Activated CD4-positive, alpha-beta T cell treated with anti-CD3 and anti-CD28 coated beads for 1 hour (primary cell): ENCODE measurements at places on chromosomes 5 and 9.

GRCh38 chr9:93953496-93954433 lies 1.4 kb downstream of the BARX1 start:
- DNase-seq: no peak

GRCh38 chr9:123796094-123796493 lies 133.8 kb downstream of the DENND1A start:
- no peak for DNase-seq

DNA sequence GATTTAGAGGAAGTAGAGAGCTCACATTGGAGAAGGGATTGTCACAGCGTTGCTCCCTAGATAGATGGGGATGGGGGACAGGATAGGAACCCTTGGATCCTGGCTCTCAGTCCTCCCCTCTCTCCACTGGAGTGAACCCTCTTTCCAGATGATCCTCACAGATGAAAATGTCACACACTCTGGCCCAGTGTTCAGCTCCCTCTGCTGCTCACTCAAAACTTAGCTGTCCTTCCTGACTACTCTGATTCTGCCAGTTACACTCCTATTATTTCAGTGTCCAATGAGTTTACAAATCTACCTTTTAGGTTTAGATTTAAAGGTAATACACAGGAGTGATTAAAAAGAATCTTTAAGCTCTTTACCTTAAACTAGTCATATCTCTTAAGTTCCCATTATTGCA lies 5.8 kb upstream of the SPINK7 start:
- no peak for DNase-seq

- no peak for DNase-seq
These were observed 60.4 kb downstream of the DEPDC1B start for GRCh38 chr5:60639544-60639943.

GRCh38 chr5:106189121-106189809 lies 1481.5 kb downstream of the EFNA5 start:
- no peak for DNase-seq

DNA sequence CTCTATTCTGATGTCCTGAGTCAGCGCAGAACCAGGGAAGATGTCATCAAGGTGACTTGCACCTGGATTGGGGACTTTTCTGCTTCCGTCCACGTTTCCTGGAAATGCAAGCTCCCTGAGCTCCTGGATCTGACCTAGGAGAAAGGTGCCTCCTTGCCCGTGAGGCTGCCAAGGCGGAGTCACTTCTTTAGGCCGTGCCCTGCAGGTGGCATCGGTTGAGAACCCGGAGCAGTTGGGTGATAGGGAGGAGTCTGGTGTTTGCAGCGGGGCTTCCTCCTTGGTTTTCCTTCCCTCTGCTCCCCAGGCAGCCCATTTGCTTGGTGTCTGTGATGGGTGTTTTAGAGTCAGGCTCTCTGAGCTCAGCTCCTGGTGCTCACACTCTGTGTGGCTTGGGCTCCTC lies 15.2 kb downstream of the NANS start:
- no peak for DNase-seq

GRCh38 chr9:128637656-128638055 lies 19.0 kb downstream of the DYNC2I2 start:
- no peak for DNase-seq

DNA sequence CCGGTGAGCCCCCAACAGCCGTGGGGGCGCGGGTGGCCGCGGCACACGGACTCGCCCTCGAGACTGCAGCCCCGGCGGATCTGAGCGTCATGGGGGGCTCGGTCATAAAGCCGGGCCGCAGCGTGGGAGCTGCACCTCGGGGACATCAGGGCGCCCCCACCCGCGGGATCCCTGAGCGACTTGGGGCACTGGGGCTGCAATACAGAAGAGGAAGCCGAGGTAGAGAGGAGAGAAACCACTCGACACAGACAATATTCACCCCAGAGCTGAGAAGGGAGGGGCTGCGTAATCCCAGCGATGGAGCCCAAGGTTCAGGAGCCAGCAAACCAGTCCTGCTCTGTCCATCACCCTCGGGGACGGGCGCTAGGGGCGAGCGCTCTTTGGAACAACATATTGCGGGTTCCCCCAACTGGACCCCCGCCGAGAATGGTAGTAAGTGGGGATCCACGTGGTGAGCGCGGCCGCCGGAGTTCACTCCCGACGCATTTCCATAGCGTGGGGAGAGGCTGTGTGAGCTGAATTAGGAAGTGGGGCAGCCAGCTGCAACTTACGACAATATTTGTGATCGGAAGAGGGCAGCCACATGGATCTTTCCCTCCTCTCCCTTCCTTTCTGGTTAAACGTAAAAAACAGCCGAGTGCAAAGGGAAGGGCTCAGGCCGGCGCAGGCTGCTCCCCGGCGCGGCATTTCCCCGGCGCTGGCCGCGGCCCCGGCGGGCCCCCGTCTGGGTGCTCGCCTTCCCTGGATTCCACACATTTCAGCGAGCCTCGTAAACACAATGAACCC lies 9.9 kb downstream of the PTCH1 start:
- DNase-seq: no peak

DNA sequence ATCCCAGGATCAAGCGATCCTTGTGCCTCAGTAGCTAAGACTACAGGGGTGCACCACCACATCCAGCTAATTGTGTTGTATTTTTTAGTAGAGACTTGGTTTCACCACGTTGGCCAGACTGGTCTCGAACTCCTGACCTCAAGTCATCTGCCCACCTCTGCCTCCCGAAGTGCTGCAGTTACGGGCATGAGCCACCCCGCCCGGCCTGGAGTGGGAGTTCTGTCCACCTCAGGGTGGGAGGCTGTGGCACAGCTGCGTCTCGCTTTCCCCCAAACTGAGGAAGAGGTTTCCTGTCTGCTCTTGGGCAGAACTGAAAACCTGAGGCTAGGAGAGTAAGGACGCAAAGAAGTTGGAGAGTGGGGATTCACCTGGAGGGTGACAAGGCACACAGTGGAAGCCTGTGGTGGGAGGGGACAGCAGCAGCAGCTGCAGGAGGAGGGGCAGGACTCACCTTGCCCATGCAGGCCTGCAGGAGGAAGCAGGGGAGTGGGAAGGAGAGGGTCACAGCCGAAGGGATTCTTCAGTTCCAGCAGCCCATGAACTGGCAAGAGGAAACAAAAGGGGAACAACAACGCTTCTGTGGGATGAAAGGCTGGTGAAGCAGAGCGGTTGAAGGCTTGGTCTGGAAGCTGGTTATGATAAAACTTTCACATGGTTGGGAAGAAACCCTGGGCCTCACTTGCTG lies 181.4 kb downstream of the GAS1 start:
- no peak for DNase-seq

- DNase-seq: no peak
These were observed 1.7 kb downstream of the FKBP15 start for GRCh38 chr9:113219186-113219936.

GRCh38 chr9:94112716-94113465 lies 28.6 kb downstream of the PTPDC1 start:
- DNase-seq: no peak

DNA sequence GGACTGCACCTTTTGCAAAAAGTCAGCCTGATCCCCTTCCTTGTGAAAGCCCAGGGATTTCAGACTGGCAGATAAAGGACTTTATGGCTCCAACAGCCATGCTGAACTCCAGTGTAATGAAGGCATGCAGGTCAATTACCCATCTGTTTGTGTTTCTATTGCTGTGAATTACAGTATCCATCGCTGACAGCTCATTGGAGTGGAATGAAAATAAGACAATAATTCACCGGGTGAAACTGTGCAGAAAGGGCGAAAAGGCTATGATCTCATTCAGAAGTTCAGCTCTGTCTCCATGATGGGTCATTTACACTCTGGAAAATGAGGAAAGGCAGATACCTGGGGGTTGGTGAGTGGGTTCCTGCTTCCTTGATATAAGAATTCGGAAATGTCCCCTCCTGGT lies 148.0 kb downstream of the BRINP1 start:
- DNase-seq: no peak

DNA sequence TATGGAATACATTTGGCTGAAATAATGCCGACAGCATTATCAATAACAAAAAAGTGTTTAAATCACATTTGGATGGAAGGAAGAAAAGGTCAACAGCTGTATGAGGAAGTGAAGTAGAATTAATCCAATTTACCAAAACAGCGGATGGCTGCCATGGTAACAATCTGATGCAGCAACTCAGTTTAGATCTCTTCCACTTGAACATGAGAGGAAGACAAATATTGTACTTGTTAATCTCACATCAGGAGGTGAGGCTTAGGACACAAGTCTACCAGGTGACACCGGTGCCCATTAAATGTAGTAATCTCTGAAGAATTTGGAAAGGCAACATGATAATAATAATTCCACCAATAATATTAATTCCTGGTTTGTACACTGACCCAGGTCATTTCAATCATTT lies 2.4 kb downstream of the RASEF start:
- DNase-seq: no peak

- no peak for DNase-seq
These were observed 21.1 kb downstream of the CLPTM1L start for GRCh38 chr5:1323803-1324173.

DNA sequence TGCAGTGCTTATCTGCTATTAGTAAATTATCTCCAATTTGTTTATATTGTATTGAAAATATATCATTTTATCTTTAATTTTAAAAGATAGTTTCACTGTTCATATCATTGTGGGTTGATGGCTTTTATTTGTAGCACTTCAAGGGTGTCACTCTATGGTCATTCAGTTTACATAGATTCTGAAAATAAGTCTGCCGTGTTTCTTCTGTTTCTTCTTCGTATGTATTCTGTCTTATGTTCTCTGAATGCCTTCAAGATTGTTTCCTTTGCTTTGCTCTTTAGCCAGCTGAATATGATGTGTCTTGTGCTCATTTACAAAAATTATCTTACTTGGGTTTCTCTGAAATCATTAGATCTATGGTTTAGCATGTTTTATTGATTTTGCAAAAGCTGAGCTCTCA lies 359.9 kb downstream of the CYLC2 start:
- no peak for DNase-seq

GRCh38 chr9:794386-794785 lies 47.1 kb upstream of the DMRT1 start:
- DNase-seq: no peak

GRCh38 chr5:85159395-85159794 lies 774.7 kb upstream of the EDIL3 start:
- DNase-seq: no peak

- DNase-seq: no peak
These were observed 7.3 kb downstream of the NRARP start for GRCh38 chr9:137294681-137295237.

DNA sequence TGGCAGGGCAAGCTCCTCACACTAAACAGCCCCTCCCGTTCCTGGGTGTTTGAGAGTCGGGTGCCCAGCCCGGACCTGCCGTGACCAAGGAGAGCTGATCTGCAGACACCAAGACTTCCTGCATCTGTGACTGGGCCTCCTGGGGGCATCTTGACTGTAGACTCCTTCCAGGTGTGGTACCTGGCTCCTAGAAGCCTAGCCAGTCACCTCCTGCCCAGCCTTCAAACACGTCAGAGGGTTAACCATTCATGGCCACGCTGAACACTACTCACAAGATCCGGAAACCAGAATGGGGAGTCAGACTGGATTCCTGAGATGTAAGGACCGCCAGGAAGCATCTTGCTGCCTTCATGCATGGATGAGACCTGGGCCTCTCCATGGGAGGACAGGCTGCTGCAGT lies 3.7 kb upstream of the LCN2 start:
- no peak for DNase-seq

GRCh38 chr9:131395157-131396098 lies 1.5 kb downstream of the PRRC2B start:
- DNase-seq: peak; percentile 64

DNA sequence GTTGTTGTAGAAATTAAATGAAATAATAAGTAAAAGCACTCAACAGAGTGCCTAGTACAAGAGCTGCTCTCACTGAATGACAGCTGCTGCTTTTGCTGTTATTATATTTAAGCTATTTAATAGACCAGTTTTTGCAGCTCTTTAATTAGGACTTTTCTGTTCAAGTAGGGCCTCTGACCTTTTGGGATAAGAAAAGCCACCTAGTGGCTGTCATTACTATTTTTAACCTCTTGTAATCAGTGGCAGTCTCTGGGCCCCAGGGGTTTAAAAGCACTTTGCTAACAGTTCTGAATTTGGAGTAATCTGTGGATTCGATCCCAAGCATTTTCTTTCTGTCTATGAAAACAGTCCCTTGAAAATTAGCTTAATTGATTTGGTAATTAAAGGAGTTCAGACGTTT lies 121.1 kb downstream of the NUDT12 start:
- no peak for DNase-seq

DNA sequence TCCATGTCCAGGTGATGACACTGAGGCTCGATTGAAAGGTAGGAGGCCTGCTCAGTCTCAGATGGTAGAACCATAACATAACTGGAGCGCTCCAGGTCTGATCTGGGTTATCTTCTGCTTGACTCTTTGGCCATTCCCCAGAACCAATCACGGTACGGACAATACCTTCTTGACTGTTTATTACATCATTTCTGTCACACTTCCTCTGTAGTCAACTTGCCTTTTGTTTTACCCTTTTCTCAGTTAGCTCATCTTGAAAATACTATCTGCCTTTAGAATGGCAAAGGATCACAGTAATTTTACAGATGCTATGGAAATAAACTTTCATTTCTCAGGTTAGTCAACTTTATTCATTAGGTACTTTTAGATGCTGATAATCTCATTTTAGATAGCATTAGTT lies 22.4 kb downstream of the GLRA1 start:
- DNase-seq: no peak

GRCh38 chr9:107972346-107972745 lies 482.8 kb upstream of the KLF4 start:
- no peak for DNase-seq

DNA sequence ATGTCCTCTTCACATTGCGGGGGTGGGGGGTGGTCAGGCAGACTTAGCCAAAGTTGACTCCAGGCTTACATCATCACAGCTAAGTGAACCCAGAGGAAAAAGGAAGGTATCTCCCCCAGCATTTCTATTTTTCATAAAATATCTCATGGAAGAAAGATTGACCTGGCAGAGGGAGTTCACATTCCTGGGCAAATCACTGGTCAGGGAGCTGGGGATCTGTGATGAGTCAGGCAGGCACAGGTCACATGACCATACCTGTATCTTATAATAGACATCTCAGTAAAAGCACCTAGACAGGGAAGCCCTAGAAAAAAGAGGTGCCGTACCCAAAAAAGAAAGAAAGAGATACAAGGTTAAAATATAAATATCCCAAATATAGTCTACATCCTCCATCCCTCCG lies 57.3 kb upstream of the WWC1 start:
- DNase-seq: no peak

DNA sequence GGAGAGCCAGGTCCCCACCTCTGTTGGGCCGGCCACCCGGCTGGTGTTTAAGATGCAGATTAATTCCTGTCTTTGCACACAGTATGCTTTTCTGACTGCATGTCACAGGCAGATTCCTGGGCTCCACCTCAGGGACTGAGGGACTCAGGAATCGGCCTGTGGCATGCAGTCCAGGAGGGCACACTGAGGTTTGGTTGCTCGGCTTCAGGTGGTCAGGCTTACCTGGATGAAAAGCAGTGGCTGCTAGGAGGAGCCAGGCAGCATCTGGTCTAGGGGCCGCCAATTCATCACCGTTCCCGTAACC lies 1.1 kb downstream of the WDR5 start:
- no peak for DNase-seq

- no peak for DNase-seq
These were observed 162.7 kb upstream of the IRX2 start for GRCh38 chr5:2914022-2914661.

DNA sequence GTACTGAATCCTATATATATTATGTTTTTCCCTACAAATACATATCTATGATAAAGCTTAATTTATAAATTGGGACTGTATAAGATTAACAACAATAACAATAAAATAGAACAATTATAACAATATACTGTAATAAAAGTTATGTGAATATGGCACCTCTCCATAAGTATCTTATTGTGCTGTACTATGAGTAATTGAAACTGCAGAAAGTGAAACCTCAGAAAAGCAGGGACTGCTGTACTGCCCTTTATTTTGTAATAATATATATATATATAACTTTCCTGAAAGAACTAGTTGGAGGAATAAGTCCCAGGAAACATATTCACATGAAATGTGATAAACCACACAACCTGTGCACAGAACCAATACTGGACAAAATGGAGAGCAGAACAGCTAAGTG lies 77.3 kb downstream of the PAM start:
- DNase-seq: no peak
